Hematopoietic multipotent progenitor cell (in vitro differentiated cells): ENCODE measurements at places on chromosomes 5 and 9.

DNA sequence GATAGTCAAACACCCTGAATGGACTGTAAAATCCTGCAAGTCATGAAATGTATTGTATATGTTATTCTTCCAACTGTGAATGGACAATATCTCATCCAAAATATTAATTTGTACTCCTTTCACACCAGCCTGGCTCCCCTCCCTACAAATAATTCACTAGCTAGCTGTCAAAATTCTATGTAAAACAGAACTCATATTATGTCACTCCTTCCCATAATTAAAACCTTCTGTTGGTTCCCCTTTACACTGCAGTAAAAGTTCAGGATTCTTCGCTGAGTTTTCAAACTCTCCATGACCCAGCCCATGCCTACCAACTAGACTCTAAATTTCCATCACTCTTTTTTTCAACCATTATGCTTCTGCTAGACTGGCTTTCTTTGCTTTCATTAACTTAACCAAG is 857.1 kb downstream of the TAF11L14 start:
- DNase-seq, result no peak

- no peak for DNase-seq
Observed at GRCh38 chr5:129399069-129399468, 61.0 kb upstream of the ADAMTS19 start.

DNA sequence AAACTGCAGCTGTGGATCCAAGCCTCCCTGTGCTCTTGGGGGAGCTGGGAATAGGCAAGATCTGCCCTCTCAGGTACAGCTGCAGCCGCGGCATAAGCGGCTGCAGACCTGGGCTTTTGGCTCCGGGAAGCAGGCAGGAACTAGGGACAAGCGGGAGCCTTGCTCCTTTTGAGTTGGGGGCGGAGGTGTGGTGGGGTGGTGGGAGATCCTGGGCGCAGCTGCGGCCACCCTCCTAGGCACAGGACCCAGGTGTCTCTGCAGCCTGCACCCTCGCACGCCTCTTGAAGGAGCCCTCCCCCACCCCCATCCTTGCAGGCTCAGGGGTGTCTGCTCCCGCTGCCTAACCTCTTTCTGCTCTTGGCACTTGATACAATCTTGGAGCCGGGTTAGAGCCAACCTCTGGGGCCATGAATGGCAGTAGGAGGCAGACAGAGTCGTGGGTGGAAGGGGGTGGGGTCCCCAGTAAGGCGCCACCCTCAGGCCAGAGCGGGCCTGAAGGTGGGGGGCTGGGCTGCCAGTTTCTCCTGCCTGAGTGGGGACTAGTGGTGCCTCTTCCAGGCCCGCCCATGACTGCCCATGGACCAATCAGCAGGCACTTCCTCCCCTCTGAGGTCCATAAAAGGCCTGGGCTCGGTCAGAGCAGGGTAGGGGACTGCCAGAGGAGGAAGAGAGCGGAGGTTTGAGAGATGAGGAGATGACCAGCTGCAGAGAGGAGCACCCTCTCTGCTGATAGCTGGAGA is 267.6 kb upstream of the TNC start:
- no peak for DNase-seq

- no peak for DNase-seq
Observed at GRCh38 chr5:149959406-149960236, 937 bp upstream of the SLC26A2 start.

GRCh38 chr5:6950250-6950649 is 237.0 kb downstream of the TENT4A start:
- no peak for DNase-seq

GRCh38 chr5:1329111-1329579 is 15.8 kb downstream of the CLPTM1L start:
- no peak for DNase-seq

- no peak for DNase-seq
Observed at GRCh38 chr5:173329491-173330337, 1.5 kb upstream of the STC2 start.

DNA sequence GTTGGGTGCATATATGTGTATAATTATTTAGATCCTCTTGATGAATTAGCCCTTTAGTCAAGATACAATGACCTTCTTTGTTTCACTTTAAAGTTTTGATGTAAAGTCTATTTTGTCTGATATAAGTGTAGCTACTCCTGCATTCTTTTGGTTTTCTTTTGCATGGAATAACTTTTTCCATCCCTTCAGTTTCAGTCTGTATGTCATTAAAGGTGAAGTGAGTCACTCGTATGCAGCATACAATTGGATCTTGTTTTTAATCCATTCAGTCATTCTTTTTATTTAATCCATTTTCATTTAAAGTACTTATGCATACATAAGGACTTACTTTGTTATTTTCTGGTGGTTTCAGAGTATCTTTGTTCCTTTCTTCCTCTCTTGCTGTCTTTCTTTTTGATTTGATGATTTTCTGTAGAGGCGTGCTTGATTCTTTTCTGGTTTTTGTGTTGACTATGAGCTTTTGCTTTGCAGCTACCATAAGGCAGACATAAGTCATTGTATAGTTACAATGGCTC is 36.3 kb upstream of the FAM120A start:
- no peak for DNase-seq

DNA sequence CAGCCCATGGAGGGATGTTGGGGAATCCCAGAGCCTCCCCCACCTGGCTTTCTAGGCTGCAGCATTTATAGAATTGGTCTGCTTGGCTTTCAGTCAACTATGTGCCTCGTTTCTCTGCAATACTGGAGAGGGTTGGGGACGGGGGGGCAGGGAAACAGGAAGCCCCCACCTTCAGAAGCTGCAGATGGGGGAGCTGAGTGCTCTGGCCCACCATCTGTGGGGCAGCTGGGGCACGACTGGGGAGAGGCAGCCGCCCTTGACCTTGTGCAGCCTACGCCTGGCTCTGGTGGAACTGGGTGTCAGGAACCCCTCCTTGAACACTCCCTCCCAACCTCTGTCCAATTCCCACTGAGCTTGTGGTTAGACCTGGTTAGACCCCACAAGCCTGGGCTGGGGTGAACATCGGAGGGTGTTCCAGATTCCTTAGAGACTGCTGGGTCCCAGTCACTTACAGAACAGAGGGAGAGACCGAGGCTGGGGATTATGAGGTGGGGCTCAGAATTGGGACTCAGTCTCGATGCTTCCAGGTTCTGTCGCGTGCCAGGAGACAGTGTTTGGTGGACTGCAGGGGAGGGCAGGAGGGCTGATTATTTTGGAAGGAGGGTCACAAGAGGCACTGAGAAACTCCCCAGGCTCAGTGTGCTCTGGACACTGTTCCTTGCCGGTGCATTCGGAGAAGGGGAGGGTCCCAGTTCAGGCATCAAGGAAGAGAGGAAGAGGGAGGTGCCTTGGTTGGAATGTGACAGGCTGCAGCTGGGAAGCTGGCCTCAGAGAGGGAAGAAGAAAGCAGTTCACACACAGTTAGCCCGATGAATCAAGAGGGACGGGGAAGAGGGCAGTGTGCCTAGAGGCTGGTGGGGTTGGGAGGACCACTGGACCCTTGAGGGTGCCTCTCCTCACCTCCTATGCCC is 25.6 kb downstream of the COL27A1 start:
- no peak for DNase-seq

DNA sequence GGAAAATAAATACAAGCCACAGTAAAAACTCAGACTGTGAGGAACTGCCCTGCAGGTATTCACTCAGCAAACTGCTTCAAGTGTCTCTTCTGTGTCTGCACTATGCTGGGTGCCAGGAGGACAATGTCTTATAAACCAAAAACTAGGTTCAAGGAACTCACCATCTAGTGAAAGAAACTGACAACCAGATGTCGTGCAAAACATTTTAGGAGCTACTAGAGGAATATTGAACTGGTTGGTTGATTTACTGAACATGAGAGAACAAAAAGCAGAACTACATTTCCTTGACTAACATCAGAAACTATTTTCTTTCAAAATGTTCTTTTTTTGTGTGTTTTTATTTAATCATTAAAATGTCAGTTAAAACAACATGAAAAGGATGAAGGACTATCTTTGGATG is 35.2 kb downstream of the ZNF366 start:
- no peak for DNase-seq

GRCh38 chr9:114370968-114371320 is 16.8 kb downstream of the AKNA start:
- DNase-seq, result no peak

DNA sequence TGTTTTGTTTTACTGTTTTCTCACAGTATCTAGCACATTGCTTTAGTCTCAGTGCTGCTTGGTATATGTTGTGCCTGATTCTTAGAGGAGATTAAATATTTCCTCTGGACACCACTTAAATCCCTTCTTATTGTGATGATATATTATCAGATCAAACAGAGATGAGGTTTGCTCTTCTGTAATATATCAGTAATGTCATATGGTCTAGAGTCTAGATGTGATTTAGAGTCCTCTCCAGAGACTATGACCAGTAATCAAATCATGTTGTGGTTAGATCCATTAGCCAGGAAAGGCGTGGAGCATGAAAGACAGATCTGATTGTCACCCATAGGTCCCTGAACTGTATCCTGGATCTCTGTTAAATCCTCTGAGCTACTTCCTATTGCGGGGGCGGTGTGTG is 24.4 kb downstream of the CAMK4 start:
- no peak for DNase-seq

- no peak for DNase-seq
Observed at GRCh38 chr5:14295610-14296009, 152.5 kb downstream of the TRIO start.

DNA sequence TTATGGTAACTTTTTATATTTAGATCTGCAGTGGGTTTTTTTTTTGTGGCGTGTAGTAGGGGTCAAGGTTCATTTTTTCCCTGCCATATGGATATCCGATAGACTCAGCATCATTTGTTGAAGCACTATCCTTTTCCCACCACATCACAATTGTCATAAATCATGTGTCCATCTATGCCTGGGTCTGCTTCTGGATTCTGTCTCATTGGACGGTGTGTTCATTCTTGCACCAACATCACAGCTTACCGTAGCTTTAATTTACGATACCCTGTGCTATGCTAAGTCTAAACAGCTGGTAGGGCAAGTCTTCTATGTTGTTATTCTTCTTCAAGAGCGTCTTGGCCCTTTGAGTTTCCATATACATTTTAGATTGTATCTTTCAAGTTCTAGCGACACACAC is 175.0 kb downstream of the RGS3 start:
- DNase-seq, result no peak

- no peak for DNase-seq
Observed at GRCh38 chr5:145968970-145969713, 32.8 kb downstream of the SH3RF2 start.

GRCh38 chr9:86763791-86764190 is 183.5 kb downstream of the GAS1 start:
- DNase-seq, result no peak

DNA sequence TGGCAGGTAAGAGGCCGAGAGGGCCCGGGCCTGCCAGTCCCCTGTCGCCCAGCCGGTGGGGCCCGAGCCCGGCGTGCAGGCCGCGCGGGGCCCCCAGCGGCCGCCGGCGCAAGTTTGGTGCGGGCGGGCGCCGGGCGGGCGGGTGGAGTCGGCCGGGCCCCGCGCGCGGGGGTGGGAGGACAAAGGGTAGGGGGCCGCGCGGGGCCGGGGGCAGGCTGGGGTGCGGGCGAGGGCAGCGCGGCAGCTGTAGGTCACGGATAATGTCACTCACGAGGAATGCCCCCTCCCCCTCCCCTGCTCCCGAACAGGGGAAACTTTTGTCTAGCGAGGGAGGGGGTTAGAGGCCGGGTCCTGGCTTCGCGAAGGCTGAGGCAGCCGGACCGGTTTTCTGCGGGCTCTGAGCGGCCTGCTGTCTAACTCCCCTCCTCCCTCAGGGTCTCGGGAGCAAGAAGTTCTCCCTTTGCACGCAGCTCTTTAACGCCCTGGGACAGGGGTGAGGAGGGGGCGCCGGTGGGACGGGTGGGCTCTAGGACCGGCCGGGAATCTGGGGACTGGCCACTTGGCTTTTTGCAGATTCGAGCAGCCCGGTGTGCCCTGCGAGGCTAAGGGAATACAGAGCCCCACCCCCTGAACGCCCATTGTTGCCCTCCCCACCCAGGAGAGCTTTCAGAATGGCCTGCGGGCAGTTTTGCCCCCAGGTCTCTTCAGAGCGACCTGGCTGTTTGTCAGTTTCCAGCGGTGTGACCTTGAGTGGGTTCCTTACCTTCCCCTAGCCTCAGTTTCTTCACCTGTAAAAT is 21.3 kb upstream of the NDST1 start:
- DNase-seq, result peak; percentile 69

GRCh38 chr5:159102311-159102934 is 2.7 kb upstream of the EBF1 start:
- DNase-seq, result no peak

- DNase-seq, result no peak
Observed at GRCh38 chr9:77210116-77210515, 32.8 kb downstream of the VPS13A start.

GRCh38 chr5:72478276-72478675 is 28.9 kb downstream of the ZNF366 start:
- no peak for DNase-seq

- peak; percentile 56 for DNase-seq
Observed at GRCh38 chr5:177507165-177507564, 2.5 kb downstream of the DOK3 start.

GRCh38 chr5:172410662-172411483 is 43.5 kb downstream of the SH3PXD2B start:
- DNase-seq, result no peak

DNA sequence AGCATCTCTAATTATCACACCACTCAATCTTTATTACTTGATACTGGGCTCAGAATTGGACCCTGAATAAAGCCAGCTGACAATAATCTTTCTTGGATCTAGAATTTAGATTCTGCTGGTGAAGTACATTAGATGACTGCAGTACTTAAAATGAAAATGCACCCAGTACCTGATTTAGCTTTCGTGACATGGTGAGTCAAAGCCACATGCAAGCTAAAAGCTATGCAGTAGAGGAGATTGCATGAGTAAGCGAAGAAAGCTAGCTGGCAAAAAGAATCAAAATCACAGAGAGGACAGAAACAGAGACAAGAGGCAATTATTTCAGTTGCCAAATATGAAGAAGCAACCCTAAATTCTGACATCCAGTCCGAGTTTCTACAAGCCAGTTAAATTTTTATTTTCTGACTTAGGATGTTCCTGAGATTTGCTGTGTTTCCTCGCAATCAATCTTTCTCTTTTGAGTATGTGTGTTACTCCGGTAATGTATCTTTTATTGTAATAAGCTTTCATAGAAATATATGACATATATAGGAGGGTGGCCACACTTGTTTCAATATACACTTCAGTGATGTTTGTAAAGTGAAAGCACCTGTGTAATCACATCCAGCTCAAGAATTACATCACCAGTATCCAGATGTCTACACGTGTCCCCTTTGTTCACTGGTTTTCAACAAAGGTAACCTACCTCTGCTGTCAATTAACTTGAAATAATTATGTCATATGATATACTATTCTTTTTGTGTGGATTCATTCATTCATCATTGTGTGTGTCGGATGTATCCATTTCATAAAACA is 101.7 kb downstream of the CDH18 start:
- DNase-seq, result no peak

DNA sequence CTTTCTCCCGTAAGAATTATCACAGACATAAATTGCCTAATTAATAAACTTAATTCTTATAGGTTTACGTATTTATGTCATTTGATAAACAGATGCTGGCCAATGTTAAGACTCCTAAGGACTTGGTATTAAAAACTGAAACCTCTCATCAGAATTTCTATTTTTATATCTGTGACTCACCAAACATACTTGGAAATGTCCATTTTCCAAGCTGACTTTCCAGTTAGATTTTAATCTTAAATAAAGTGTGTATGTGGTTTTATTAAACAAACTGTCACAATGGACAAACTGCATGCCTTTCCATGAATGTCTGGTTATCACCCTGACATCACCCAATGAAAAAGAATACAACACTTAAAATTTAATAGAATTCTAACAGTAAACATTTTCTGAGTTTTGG is 12.6 kb upstream of the COL23A1 start:
- DNase-seq, result no peak
